Activated naive CD8-positive, alpha-beta T cell treated with anti-CD3 and anti-CD28 coated beads, Interleukin-2, amount 10 ng/mL, durations not matched to agents 7 days and 5 days (primary cell): ENCODE measurements at places on chromosomes 12 and 14. TPM values are rescaled to one million over a fixed set of nuclear protein-coding genes. Genes with fewer than 3 reads are reported as not detected.
A peak's percentile ranks its signal among the peaks of the same experiment; 100 is the strongest.

DNA sequence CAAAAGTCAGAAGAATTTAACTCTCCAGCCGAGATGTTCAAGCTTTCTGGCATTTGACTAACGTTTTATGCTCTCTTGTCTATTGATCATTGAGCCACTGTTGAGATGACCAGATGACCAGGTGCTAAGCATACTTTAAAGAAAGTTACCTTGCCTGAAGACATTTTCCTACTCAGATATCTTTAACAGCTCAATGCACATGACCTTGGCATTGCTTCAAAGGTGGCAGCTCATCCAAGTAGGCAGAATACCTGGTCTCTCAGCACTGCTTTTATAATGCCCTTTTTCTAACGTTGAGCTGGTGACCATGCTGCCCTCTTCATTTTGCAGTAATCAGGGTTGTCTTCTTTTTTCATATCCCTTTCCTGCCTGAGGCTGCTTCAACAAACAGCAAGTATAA is 358.1 kb downstream of the RAD51B start:
- no peak for DNase-seq

GRCh38 chr14:72519543-72519942 is 374.4 kb downstream of the DPF3 start:
- DNase-seq: no peak

Gene PYGL
- total RNA-seq: 0.72 TPM

Gene ADAM21
- total RNA-seq: not detected

DNA sequence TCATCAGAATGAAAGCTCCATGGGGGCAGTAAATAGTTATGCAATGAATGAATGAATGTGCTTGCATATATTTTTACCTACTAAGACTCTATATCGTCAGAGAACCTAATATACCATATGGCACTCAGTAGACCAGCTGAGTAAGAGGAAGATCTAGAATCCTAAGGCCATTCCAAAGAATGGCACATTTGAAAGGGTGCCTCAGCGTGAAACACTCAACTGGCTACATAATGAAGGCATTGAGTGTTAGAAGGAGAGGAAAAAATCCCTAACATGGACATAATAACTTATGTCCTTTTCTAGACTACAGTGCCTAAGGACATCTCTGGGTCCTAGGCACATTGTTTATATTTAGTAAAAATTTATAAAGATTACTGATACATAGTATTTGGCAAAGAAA is 61.7 kb upstream of the ARID2 start:
- no peak for DNase-seq

- no peak for DNase-seq
Measured at GRCh38 chr12:65306366-65307168, 28.1 kb downstream of the MSRB3 start.

DNA sequence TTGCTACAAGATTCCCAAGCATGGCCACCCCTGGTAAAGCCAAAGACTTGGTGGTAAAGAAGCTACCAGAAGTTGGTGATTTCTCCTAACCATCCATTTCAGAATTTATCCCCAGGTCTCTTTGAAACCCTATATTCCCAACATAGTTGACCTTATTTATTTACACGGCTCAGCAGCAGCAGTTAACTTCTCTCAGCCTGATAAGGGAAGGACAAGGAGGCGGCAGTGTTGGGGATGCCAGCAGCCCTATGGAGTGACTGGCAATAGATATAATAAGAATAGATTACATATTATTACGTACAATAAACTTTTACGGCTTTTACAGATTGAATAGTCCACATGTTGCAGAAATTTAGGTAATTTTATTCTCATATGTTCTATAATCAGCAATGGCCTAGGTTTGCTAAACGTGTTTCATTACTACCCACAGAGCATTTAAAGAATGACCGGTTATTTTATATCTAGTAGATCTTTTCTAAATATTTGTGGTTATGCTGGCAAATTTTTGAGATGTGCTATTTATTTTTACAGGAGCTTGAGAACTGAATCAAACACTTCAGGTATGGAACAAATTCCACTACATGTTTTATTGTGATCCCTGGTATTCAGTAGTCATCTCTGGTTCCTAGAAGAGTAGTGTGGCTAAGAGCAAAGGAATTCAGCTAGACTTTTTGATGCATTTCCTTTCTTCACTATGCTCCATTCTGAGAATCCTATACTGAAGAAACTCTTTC is 19.8 kb upstream of the PALS1 start:
- no peak for DNase-seq

DNA sequence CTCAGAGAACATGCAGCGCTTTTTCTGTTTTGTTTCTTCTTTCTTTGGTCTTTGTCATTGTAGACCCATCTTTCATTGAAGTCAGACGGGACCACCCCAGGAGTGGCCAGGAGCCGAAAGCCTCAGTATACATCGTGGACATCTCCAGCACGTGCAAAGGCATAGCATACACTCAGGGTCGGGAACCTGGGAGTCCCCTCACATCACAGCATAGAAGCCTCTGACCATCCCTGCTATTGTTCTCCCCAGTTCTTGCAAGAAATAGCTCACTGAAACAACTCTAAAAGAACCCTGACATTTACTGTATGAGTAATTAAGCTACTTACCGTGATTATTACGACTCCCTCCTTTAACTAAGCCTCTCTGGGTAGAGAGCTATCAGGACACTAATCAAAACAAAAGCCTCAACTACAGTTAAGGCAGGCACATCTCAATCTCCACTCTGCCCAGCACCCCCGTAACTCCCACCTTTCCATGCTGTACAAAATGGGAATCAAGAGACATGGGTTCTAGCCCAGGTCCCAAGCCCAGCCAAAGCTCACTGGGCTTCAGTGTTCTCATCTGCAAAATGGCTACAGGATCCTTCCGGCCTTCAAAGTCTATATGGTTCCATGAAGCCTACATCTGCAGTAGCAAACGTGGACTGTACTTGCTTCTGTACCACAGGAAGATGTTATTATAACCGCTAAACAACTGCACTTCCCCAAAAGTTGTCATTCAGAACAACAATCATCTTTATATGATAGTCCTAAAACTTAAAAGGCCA is 6.7 kb downstream of the CCDC88C start:
- DNase-seq: no peak

Gene PRMT5
- 35.7 TPM for total RNA-seq

Gene CFAP54
- 1.8 TPM for total RNA-seq

Gene KRT71
- total RNA-seq: not detected

DNA sequence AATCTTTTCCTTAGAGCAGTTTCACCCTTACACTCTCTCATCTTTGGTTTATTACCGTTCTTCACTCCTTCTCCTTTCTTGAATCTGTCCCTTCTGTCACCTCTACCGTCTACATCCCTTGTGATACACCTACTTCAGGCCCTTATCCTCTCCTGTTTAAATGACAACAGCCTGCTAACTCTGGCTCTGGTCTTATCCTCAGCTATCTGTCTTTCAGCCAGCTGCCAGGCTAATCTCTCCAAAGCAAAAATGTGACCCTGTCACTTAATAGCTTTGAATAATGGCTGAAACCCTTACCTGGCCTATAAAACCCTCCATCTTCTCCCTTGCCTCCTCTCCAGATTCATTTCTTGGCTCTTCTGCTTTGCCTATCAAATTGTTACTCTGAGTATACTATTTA is 32.3 kb downstream of the BEST3 start:
- DNase-seq: no peak

DNA sequence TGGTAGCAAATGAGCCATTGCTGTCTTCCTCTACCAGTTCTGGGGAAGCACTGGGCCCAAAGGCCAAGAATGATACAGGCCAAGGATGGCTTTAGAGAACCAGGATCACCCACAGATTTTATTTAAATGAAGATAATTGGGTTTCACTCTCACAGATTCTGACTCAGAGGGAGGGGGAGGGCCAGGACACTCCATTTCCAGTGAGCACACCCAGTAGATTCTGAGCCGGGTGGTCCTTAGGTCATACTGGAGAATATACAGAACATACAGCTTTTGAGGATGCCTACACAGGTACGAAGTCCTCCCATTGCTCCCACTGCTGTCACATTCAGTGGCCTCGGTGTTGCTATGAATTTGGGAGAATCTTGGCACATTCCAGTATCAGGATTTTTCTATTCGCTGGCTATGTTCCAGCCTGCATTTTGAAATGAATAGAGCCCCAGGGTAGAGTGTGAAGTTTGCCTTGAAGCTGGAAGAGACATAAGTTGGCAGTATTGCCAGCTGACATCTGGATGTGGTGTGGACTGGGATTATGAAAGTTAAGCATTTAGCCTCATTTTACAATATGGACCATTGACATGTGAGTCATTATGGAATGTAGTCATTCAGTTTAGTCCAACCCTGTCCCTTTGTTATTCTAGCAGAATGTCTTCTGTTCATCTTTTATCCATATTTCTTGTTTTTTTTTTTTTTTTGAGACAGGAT is 45.8 kb upstream of the POC1B start:
- no peak for DNase-seq

DNA sequence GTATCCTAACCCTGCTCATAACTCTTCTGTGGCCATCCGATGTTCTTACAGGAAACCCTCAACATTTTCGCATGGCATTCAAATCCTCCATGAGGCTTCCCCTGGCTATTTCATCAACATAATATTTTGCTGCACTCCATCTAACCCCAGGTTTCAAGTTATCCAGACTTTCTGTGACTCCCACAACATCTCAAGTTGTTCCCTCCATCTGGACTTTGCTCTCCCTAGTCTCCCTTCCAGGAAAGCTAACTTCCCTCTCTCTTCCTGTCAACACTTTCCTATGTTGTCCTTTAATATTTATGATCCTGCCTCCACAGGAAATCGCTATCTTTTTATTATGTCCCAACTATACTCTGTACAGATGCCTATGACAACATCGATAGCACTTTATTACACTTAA is 146.1 kb downstream of the METTL25 start:
- DNase-seq: no peak

- DNase-seq: peak; percentile 34
Measured at GRCh38 chr14:65164068-65164824, 61.9 kb upstream of the MAX start.

Gene OTOGL
- total RNA-seq: not detected

GRCh38 chr14:37274652-37275051 is 76.9 kb downstream of the MIPOL1 start:
- no peak for DNase-seq

- DNase-seq: no peak
Measured at GRCh38 chr12:112788205-112788604, 3.3 kb upstream of the RPH3A start.

Gene NTN4
- total RNA-seq: 0.17 TPM

Gene CIDEB
- 33.7 TPM for total RNA-seq

Gene KRT74
- not detected for total RNA-seq

Gene JKAMP
- 31.5 TPM for total RNA-seq

DNA sequence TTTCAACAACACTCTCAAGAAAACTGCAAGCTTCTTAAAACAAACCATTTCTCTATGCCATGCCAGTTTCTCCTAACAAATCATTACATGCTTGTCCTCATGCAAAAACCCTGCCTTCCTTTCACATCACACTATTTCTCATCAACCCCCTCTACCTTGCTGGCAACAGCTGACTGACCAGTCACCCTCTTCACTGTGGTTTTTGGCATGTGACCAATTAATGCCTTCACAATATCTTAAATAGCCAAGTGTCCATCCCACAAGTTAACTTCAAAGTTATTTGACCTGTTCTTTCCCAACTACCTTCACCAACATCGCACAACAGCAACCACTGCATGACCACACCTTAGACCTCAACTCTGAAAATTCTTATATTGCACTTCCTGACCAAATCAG is 159.6 kb downstream of the CEP128 start:
- no peak for DNase-seq

Gene FRMD6
- total RNA-seq: 2.5 TPM

Gene SERPINA9
- not detected for total RNA-seq

GRCh38 chr12:119447126-119447525 is 112.6 kb downstream of the CCDC60 start:
- no peak for DNase-seq

DNA sequence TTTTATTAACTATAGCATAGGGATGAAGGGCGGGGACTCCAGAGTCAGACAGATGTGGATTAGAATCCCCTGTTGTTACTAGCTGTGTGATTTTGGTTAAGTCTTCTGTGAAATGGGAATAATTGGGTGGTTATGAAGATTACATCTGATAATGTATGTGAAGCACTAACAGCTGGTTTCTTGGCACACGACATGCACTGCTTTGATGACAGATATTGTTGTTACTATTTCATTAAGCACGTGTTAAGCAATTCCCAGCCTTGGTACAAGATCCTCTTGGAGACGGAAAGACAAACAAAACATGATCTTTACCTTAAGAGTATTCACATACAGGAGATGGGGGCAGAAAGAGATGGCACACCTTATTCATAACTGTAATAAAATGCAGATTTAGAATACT is 7.9 kb downstream of the PPFIBP1 start:
- no peak for DNase-seq

GRCh38 chr12:68439368-68440045 is 107.3 kb upstream of the MDM1 start:
- DNase-seq: no peak

- peak; percentile 37 for DNase-seq
Measured at GRCh38 chr12:16359512-16360491, 12.4 kb downstream of the MGST1 start.

Gene KCNC2
- total RNA-seq: not detected

GRCh38 chr14:68384335-68384734 is 408.5 kb downstream of the ZFP36L1 start:
- no peak for DNase-seq

- DNase-seq: no peak
Measured at GRCh38 chr12:63862187-63862968, 17.9 kb downstream of the SRGAP1 start.

Gene PTHLH
- not detected for total RNA-seq

Gene SSPN
- total RNA-seq: not detected

GRCh38 chr12:106643000-106643399 is 60.2 kb downstream of the RFX4 start:
- DNase-seq: no peak

Gene MGST1
- 1.6 TPM for total RNA-seq

Gene DHH
- total RNA-seq: 0.11 TPM

DNA sequence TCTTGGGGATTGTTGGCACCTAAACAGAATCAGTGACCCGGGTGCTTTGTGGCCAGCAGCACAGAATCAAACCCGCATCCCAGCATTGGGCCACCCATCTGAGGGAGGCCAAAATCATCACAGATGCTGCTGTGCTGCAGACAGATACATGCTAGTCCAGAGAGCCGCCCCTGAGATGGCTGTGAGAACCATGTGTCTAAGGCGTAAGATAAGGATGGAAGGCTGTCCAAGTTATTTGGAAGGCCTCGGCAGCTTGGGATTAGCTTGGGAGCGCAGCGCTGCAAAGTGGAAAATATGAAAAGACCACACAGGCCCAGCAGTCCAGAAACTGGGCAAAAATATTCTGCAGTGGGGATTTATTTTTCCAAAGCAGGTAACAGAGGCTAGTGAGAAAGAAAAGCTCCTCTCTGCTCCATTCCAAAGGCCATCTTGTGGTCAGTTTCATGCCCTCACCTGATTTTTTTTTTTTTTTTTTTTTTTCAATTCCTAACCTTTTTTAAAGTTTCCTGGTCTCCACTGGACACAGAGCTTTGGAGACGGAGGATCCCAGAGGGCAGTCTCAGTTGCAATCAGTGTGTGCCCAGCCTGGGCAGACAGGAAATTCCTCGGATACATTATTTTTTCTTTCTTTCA is 178.9 kb upstream of the BCL2L14 start:
- no peak for DNase-seq
